Stimulated activated CD4-positive, alpha-beta T cell treated with anti-CD3 and anti-CD28 coated beads, Interleukin-4, amount 100 ng/mL, for 1 hour (primary cell): ENCODE measurements at places on chromosomes 5 and 9.
A peak's percentile ranks its signal among the peaks of the same experiment; 100 is the strongest.

- DNase-seq: no peak
Observed at GRCh38 chr9:132975961-132976360, 2.5 kb upstream of the GFI1B start.

- no peak for DNase-seq
Observed at GRCh38 chr9:129608561-129609481, 12.1 kb downstream of the C9orf50 start.

- DNase-seq: no peak
Observed at GRCh38 chr5:151414536-151414935, 32.9 kb upstream of the SLC36A1 start.

DNA sequence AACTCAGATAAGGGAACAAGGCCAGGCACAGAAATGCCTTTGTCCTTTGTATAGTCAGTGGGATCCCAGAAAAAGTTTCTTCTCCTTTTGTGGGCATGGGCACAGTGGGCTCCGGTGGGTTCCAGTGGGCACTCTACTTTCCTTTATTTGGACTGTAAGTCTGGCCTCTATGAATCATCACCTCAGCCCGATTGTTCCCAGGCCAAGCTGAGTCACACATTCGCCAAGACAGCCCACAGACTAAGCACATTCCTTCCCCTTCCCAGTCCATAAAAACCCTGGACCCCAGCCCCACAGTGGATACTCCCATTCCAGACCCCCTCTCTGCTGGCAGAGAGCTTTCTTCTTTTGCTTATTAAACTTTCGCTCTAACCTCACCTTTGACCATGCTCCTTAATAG is 165.0 kb downstream of the FBXL17 start:
- DNase-seq: no peak

DNA sequence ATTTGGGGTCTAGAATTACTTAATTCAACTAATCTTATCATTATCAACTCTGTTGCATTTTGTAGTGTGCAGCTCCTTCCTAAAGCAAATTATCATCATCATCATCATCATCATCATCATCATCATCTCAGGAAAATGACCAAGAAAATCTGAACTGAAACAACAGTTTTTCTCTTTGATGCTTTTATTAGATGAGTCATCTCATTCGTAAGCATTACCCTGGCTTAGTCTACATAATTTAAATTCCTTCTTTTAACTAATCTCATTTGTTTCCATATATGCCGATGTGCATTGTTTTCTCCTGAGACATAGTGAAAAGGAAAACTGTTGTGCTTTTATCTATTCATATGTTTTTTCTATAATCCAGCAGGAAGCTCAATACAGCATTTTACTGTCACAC is 173.0 kb upstream of the PDE4D start:
- DNase-seq: no peak

GRCh38 chr5:158802941-158803341 is 296.8 kb downstream of the EBF1 start:
- no peak for DNase-seq

GRCh38 chr5:95148453-95148852 is 136.4 kb downstream of the MCTP1 start:
- DNase-seq: no peak

GRCh38 chr5:177455036-177455660 is 8.5 kb downstream of the PRR7 start:
- DNase-seq: peak; percentile 95

DNA sequence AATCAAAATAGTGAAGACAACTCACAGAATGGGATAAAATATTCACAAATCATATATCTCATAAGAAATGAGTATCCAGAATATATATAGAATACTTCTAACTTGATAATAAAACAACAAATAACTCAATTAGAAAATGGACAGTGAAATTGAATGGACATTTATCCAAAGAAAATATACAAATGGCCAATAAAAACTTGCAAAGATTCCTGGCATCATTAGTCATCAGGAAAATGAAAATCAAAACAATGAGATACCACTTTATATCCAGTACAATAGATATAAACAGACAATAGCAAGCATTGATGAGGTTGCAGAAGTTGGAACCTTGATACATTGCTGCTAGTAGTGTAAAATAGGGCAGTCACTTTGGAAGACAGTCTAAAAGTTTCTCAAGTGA is 12.8 kb upstream of the TLR4 start:
- DNase-seq: no peak

GRCh38 chr9:137804908-137805630 is 72.5 kb upstream of the CACNA1B start:
- DNase-seq: no peak

- DNase-seq: no peak
Observed at GRCh38 chr5:117943541-117943940, 1044.8 kb downstream of the DTWD2 start.

- no peak for DNase-seq
Observed at GRCh38 chr5:157080286-157080685, 21.4 kb upstream of the HAVCR1 start.

- DNase-seq: no peak
Observed at GRCh38 chr5:40429258-40430100, 250.2 kb upstream of the PTGER4 start.

DNA sequence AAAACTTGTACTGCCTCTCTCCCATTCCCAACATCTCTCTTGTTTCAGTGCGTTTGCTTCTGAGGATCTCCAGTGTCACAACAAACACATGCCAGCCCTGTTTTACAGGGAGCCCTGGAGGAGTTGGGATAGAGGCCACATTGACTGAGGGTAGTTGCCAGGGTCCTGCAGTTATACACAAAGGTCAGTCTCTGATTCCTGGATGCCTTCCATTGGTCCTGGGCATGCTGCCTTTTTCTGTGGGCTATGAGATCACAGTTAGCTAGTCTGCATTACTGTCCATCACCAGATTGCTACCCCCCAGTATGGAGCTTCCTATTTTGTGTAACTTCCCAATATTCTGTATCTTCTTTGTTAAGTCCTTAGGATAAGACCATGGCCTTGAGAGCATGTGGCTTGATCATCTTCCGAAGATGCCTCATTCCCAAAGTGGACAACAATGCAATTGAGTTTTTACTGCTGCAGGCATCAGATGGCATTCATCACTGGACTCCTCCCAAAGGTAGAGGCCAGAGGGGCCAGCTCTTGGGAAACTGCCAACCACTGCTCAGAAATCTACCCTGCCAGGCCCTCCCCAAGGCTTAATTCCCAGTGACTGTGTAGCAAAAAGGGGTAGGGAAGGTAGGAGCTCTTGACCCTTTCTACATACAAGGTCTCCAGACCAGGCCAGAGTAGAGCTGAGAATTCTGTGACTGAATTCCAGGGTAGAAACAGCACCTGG is 9.5 kb downstream of the NUDT2 start:
- DNase-seq: no peak

- DNase-seq: no peak
Observed at GRCh38 chr5:98975682-98976407, 47.0 kb upstream of the CHD1 start.

- no peak for DNase-seq
Observed at GRCh38 chr9:99391937-99392594, 170.0 kb downstream of the SEC61B start.

DNA sequence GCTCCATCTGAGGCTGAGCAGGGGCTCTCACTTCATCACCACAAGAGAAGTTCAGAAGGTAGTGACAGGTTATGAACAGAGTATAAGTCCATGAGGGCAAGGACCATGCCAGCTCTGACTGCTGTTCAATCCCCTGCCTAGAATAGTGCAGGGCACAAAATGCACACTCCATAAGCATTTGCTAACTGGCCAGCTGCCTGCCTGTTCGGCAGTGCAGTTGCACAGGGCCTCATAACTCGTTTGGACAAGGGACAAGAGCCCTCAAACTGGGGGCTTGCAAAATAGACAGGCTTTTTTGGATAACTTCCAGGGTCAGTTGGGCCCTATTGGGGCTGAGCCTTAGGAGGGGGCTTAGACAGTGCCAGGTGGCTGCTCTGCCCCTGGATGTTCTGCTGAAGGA is 21.1 kb downstream of the SPARC start:
- DNase-seq: no peak

- no peak for DNase-seq
Observed at GRCh38 chr9:35488566-35489312, 1.2 kb upstream of the RUSC2 start.

GRCh38 chr9:105205787-105206495 is 38.5 kb upstream of the SLC44A1 start:
- DNase-seq: no peak

DNA sequence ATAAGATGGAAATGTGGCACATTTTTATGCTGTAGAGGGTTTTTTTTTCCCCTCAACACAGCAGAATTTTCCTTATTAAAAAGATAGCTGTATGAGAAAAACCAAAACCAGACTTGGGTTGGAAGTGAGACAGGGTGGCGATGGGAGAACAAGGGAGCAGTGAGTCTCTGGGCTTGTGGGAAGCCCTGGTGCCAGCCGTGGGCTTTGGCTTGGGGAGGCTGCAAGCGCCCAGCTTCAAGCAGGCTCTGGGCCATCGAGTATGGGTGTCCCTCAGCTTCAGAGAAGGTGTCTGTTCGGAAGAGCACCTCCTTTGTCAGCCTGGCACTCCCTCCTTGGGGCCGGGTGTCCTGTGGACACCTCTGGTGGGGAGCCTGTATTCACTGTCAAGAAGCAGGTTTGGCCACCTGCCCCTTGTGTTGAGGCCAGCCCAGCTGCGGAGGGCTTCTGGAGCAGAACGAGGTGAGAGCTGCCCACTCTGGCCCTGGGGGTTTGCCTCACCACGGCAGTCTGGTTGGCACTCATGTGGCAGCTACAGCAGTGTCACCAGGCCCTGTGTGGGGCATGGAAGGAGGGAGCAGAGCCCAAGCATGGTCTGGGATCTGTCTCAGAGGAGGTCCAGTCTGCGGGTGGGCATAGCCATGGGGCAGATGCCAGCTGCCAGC is 37.6 kb upstream of the ANGPTL2 start:
- DNase-seq: no peak

DNA sequence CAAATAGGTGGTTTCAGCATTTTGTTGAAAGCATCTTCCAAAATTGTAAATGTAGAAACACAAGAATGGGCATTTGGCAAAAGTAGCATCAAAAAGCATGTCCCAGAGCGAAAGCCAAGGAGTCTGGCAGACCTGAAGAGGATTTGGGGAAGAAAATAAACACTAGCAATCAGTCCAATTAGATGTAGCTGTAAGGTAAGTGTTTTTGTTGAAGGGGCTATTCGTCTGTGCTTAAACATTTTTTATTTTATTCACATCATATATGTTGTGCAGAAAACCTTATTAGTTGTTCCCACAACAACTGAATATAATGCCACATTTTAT is 954.1 kb upstream of the COX7C start:
- no peak for DNase-seq
